ENCODE measurements at places on chromosomes 11 and 22. TPM values are rescaled to one million over a fixed set of nuclear protein-coding genes. Genes with fewer than 3 reads are reported as not detected.

Gene OR51B2
- not detected for total RNA-seq

DNA sequence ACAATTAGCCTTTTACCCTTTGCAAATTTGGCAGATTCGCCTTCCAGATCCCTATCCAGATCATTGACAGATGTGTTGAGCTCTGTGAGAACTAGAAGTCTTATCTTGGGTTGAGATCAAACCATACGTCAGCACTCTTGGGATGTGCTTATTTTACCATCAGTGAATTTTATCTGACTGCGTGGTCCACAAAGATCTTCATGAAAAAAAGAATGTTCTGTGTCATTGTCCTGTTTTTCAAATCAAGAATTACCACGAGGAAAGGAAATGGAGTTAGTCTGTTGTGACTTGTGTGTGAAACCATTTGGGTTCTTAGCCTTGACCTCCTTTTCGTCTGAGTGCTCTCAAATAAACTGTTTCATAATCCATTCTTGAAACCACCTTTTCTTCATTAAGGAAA lies 86.2 kb upstream of the SORL1-AS1 start:
- no peak for DNase-seq

GRCh38 chr11:21545699-21546098 lies 647.2 kb upstream of the ANO5 start:
- no peak for DNase-seq

Gene CCDC134
- 10.1 TPM for total RNA-seq

- DNase-seq, result peak; percentile 87
Observed at GRCh38 chr22:48713272-48714205, 1114.1 kb downstream of the BRD1 start.

DNA sequence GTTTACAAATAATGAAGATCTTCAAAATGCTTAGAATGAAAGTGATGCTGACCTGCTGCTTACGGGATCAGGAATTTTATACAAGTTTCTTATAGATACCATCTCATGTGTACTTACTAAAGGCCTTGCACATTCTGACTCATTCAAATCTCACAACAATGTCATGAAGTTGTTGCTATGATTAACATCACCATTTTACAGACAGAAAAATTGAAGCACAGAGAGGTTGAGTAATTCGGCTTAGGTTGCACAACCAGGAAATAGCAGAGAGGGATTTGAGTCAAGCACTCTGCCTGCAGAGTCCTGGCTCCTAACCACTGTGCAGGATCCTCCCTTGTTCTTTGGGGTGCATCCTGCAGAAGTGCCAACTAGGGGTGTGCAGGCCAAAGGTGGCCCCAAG lies 471.9 kb downstream of the MIAT start:
- no peak for DNase-seq

GRCh38 chr11:127376301-127376700 lies 375.7 kb upstream of the KIRREL3 start:
- DNase-seq, result no peak

Gene APLP2
- total RNA-seq, result 355 TPM

Gene KRTAP5-2
- not detected for total RNA-seq

- peak; percentile 47 for DNase-seq
Observed at GRCh38 chr22:43183496-43184277, 3.2 kb downstream of the TTLL12 start.

- DNase-seq, result peak; percentile 38
Observed at GRCh38 chr22:18044548-18045271, 20.3 kb upstream of the MICAL3 start.

Gene BTBD18
- not detected for total RNA-seq

DNA sequence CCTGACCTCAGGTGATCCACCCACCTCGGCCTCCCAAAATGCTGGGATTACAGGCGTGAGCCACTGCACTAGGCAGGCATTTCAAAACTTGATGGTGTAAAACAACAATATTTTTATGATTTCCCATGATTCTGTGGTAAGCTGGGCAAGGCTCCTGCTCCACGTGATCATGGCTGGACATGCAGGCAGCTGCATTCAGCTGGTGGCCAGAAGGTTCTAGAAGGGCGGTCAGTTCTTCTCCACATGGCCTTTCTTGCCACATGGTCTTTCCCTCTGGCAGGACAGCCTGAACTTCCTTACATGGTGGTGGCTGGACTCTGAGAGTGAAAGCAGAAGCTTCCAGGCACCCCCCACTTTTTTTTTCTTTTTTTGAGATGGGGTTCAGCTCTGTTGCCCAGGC lies 9.9 kb upstream of the RASD2 start:
- no peak for DNase-seq

DNA sequence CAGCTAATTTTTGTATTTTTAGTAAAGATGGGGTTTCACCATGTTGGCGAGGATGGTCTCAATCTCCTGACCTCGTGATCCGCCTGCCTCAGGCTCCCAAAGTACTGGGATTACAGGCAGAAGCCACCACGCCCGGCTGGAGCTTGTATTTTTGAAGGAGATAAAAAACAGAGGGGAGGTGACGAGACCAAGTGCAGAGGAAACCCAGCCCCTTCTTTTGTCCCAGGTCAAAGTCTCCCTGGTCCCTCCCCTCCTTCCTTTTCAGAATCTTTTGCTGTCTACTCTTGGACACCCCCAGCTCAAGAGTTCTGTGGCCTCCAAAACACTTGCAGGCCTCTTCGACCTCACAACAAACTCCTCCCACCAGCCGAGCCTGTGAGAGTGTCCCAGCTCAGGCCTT lies 12.2 kb upstream of the TMEM184B start:
- DNase-seq, result no peak

DNA sequence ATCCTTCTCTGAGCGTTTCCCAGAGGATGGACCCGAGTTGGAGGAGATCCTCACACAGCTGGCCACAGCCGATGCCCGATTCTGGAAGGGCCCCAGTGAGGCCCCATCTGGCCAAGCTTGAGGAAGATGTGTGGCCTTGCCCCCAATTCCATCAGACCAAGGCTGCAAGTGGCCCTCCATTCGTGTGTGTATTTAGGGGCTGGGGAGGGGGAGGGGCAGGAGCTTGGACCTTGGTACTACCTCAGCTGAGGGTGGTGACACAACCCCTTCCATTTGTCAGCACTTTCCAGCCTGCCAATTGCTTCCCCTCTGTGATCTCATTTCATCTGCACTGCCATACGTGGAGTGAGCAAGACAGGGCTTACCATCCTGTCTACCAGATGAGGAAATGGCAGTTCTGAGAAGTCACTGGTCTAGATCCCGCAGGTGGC lies 1.3 kb upstream of the BBS1 start:
- DNase-seq, result no peak

DNA sequence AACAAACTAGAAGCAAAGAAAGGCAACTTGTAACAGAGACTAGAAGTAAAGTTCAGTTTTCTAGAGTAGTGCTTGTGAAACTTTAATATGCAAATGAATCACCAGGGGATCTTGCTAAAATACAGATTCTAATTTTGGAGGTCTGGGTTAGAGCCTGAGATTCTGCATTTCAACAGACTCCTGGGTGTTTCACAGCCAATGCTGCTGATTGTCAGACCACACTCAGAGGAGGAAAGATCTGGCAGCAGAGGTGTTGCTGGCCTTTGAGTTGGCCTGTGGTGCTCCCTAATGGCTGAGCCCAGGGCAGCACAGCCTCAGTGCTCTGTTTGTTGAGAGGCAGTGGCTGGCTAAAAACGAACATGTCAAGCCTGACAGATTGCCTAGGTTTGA lies 5.4 kb downstream of the CRY2 start:
- DNase-seq, result no peak

Gene SCN2B
- total RNA-seq, result 0.24 TPM

DNA sequence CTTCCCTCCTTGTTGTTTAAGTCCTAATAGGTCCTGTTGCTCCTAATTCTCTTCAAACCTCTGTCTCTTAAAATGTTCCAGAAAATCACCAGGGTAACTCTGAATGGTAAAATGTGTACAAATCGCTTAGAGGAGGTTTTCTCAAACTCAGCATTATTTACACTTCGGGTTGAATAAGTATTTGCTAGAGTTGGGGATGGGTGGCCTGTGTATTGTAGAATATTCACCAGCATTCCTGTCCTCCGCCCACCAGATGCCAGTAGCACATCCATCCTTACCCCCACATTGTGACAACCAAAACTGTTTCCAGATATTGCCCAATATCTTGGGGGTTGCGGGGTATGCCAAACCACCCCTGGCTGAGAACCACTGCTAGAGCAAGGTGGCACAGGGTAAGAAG lies 64.4 kb upstream of the DDI1 start:
- no peak for DNase-seq

GRCh38 chr11:12395333-12395732 lies 18.0 kb downstream of the PARVA start:
- no peak for DNase-seq

Gene CD151
- 460 TPM for total RNA-seq

Gene ASRGL1
- 6.0 TPM for total RNA-seq

Gene ZBED5
- total RNA-seq, result 33.5 TPM

GRCh38 chr22:22692707-22693530 lies 48.5 kb downstream of the GGTLC2 start:
- peak; percentile 62 for DNase-seq

DNA sequence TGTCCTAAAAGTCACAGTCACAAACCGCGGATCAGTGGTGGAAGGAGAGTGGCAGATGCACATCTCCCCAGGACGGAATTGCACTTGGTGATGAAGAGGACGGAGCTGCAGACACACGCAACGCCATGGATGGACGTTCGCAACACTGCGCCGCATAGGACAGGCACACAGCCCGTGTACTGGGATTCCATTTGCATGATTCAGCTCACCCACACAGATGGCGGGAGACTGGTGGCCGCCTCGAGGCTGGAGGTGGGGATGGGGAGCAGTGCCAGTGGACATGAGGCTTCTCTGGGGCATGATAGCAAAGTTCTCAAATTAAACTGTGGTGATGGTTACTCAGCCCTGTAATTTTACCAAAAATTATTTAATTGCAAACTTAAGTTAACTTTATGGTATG lies 37.4 kb downstream of the DUSP8 start:
- no peak for DNase-seq

Gene KCNK4
- total RNA-seq, result 0.22 TPM

- no peak for DNase-seq
Observed at GRCh38 chr11:33182246-33182878, 21.1 kb upstream of the CSTF3 start.

DNA sequence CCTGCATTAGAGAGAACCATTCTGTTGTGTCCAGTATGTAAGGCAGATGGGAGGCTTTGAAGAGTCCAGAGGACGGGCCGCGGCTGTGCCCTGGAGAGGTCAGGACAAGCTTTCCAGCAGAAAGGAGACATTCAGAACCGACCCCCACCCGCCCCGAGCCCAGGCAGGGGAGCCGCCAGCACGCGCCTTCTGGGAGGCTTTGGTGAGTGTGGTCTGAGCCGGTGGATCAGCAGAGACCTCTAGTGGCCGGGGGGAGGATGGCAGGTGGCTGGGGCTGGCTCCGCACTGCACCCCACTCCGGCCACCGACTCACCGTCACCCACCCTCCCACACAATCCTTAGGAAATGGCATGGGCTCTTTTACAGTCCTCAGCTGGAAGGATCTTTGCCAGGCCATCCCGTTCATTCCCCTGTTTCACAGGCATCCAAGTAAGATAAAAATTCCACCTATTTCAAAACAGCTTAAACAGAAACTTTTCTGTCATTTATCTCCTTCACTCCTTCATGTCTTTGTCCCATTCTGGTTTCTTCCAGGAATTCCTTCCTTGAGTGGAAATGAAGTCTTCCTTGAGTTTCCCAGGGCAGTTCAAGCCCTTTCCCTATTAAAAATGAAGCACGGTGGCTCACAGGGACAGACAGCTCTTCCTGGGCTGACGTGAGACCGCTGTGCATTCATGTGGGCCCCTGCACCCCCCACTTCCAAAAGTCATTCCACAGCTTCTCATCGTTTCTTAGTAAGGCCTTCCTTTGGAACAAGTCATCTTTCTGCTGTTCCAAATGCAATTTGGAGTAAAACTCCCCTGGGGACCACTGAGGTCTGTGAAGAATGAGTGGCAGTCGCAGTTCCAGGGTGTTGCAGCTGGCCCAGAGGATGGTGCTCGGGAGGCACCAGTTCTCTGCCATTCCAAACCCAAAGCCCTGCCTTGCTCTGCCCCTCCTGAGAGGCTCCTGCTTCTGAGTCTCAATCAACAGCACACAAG lies 91.0 kb downstream of the FEZ1 start:
- DNase-seq, result no peak

Gene MS4A15
- not detected for total RNA-seq

Gene KBTBD3
- 3.5 TPM for total RNA-seq

DNA sequence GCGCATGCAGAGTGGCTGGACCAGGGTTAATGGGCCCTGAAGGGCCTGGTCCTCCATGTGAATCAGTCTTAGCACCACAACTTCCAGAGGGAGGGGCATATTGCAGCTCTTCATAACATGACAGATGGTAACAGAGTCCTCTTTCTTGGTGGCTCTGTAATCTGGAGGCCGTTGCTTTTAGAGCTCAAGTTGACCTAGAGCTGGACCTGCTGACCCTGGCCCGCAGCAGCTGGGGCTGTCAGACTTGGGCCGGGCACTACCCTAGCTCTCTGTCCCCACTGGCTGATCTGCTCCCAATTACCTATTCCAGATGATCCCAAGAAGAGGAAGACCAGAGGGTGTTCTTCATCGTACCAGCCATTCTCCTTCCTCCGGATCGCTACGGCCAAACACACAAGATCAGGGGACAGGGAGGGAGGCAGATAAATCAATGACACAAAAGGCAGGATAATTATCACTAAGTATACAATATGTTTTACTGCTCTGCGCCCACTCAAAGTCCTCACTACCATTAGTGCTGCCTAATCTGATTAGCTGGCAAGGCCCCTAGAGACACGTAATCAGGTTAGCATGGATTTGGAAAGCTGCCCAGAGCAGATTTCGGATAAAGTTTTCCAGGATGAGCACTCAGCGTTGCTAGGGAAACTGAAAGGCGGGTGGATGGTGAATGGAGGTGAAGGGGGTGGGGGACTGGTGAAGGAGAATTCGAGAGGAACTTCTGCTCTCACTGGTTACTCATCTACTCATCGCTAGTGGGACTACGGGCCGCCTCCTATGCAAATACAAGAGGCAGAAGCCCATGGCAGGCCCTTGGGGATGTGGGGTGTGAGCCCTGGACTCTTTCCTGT lies 64.5 kb upstream of the PHOX2A start:
- no peak for DNase-seq

All from chondrocyte (in vitro differentiated cells).